ENCODE measurements at places on chromosomes 12 and 14.

DNA sequence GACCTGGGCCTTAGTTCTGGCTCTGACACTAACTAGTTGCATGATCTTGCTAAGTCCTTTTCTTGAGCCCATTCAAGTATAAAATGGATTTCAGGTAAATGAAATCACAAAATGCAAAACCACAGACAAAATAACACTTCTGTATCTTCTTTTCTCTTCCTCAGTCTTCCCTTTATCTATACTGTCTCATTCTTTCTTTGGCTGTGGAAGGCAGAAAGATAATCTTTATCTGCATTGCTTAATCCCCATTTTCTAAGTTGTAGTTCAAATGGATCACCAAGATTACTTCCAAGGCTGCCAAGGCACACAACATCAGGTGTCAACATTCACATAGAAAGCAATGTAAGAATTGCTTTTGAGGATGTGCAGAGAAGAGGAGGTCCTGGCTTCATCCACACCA, 30.3 kb downstream of the TESPA1 start:
- DNase-seq, result no peak

GRCh38 chr14:68675233-68675577, 117.7 kb downstream of the ZFP36L1 start:
- DNase-seq, result no peak

- no peak for DNase-seq
Measured at GRCh38 chr12:112140728-112141127, 15.4 kb downstream of the TRAFD1 start.

DNA sequence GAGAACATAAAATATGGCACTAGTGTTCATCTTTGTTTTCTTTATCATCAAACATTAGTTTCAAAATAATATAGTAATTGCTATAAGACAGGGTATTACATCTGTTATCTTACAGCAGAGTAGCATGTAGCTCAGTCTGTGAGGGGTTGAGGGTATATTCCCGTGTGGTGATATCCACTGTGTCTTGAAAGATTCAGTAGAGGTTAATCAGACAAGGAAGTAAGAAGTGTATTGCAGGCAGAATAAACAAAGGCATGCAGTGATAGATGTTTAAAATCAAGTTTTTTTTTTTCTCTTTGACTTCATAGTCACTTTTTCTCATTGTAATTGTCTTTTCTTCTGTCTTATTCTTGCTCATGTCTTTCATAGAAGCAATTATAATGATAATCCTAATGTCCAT, 48.3 kb downstream of the METTL25 start:
- DNase-seq, result no peak

GRCh38 chr14:24167469-24168114, 4.3 kb upstream of the REC8 start:
- DNase-seq, result no peak

GRCh38 chr12:12999959-13000615, at the start of gene HEBP1:
Gene HEBP1, minus strand, starts transcription at chr12:13000265. Its CDS starts 151 bp downstream, at chr12:13000114.
- peak; percentile 76 for DNase-seq

- no peak for DNase-seq
Measured at GRCh38 chr12:53725824-53726223, 1.4 kb downstream of the CALCOCO1 start.

GRCh38 chr14:103523575-103523954, 935 bp upstream of the CKB start:
- no peak for DNase-seq

- DNase-seq, result no peak
Measured at GRCh38 chr14:69750495-69750894, 16.4 kb upstream of the SRSF5 start.

DNA sequence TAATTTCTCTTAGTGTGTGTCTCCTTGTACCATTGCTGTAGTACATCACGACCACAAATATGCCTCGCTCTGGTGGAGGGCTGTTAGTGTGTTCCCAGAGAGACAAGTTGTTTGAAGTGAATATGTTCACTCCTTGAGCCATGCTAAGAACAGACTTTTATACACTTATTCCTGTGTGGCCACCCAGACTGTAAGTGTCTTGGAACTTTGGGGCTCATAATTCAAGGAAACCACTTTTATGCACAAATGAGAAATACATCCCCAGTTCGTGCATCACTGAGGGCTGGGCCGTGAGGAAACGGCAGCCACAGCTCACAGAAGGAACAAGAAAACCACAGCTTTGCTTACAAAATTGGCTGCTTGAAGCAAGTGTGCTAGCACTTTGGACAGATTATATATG, 362.2 kb upstream of the DDHD1 start:
- no peak for DNase-seq

GRCh38 chr14:77279719-77280118, 8.7 kb upstream of the NGB start:
- DNase-seq, result no peak

- DNase-seq, result no peak
Measured at GRCh38 chr14:74942608-74943007, 12.8 kb downstream of the PGF start.

DNA sequence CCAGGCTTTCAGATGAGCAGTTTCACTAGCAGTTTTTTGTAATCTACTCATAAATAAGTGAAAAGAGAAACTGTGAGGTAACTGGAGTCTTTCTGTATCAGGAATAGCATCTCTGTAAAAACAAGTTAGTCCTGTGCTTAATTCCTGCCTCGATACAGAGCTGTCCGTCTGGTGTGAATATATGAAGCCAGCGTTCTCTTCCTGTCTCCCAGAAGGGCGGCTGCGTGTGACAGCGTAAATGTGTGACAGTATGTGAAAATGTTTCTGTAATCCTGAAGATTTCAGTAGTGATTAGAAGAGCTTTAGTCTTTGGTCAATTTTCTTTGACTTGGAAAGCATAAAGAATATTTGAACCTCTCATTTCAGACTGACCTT, 150.3 kb downstream of the FBXL14 start:
- DNase-seq, result no peak

GRCh38 chr12:83122623-83122934, 435.9 kb downstream of the TMTC2 start:
- no peak for DNase-seq

GRCh38 chr12:101564912-101565311, 29.9 kb upstream of the MYBPC1 start:
- DNase-seq, result no peak

- DNase-seq, result no peak
Measured at GRCh38 chr12:92079054-92079385, 66.6 kb downstream of the BTG1 start.

GRCh38 chr14:99654235-99654985, 9.5 kb downstream of the HHIPL1 start:
- peak; percentile 68 for DNase-seq

DNA sequence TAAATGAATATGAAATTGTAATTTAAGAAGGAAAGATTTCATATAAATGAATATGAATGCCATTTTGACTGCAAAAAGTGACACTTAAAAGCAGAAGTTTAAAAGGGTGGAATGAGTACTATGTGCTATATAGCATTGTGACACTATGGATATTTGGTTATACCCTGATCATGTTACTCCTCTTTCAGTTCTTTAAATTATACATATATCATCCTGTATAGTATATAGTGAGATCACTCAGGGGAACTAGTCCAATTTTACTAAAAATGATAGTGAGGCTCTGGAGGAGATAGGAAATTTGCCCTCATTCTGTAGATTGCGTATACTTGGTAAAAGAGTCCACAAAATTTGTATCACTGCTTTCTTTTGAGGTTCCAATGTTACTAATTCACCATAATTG, 155.7 kb upstream of the BTG1 start:
- no peak for DNase-seq

GRCh38 chr14:76201162-76201561, 49.4 kb downstream of the GPATCH2L start:
- DNase-seq, result no peak

- DNase-seq, result no peak
Measured at GRCh38 chr14:88616697-88617096, 53.9 kb downstream of the ZC3H14 start.

- DNase-seq, result no peak
Measured at GRCh38 chr14:91327250-91327595, 82.7 kb upstream of the GPR68 start.

Data from D721Med (cell line).